ENCODE measurements at places on chromosomes 5 and 9.

GRCh38 chr9:16809912-16810610, 60.4 kb downstream of the BNC2 start:
- no peak for DNase-seq

GRCh38 chr5:147743678-147744374, 38.7 kb downstream of the JAKMIP2 start:
- no peak for DNase-seq

DNA sequence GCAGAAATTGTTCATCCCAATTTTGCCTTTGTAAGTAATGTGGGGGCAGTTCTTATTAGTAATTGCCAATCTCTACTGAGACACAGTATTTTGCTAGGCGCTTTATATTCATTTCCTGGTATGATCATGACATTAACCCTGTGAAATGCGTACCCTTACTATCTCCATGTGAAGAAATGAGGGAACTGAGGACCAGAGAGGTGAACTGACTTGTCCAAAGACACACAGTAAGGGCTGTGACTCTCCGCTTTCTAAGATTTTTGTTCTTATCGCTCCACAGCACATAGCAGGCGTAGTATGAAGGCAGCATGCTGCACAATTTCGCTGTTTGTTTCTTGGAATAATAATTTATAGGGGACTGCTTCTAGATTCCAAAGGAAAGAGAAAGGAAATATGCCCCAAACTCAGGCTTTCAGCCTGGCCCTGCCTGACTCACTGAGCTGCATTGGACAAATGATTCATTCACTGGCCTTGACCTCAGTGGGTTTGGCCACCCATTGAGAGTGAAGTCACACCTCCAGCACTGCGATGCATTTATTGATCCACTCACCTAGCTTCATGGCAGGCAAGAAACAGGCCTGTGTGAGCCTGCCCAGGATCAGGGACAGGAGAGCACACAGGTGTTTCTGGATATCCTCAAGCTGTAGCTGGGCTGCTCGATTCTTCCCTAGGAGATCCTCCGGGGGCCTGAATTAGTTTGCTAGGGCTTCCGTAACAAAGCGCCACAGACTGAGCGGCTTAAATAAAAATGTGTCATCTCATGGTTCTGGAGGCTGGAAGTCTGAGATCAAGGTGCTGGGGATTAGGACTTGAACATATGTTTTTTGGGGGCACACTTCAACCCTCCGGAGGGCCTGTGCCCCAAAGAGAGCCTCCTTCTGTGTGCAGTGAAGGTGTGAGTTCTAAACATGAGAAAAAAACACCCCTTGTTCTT, 7.2 kb upstream of the DUSP1 start:
- no peak for DNase-seq

GRCh38 chr5:172901788-172902496, 57.3 kb upstream of the RPL26L1 start:
- no peak for DNase-seq

- DNase-seq, result no peak
Observed at GRCh38 chr9:124280176-124280691, 22.5 kb downstream of the NEK6 start.
